Effector CD4-positive, alpha-beta T cell (primary cell): ENCODE measurements at places on chromosomes 2 and 18.
A peak's percentile ranks its signal among the peaks of the same experiment; 100 is the strongest.

DNA sequence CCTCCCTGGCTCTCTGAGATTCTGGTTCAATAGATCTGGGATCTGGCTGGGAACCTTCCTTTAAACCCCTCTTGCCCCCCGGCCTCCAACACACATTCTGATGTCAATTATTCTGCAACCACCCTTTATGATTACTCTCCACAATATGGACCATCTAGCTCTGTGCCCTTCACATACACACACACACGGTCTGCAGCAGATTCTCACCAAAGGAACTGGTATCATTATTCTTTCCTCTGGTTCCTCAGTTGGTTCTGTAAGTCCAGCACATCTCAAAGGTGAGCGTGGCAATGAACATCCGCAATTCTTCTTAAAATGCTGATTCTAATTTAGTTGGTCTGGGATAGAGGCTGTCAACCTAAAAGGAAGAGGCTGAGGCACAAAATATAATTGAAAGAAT is 2.8 kb upstream of the TMEM163 start:
- DNase-seq: no peak

GRCh38 chr2:29532436-29532835 is 388.9 kb downstream of the ALK start:
- DNase-seq: no peak

DNA sequence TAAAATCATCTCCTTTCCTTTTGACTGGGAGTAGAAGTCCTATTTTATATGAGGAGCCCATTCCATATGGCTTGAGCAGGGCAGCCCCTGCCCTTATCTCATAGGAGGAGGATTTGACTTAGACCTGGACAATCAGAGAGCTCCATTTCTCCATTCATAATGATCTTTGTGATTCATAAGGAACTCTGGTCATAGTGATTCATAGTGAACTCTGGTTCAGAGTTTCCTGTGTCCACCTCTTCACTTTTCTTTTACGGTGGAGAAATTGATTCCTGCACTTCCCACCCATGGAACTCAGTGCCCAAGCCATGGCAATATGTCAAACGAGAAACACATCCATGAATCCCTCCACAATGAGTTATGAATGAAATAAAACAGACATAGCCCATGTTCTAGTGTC is 12.8 kb upstream of the MYO3B start:
- no peak for DNase-seq

- DNase-seq: no peak
These were observed 52.3 kb downstream of the GAD1 start for GRCh38 chr2:170869036-170869435.

DNA sequence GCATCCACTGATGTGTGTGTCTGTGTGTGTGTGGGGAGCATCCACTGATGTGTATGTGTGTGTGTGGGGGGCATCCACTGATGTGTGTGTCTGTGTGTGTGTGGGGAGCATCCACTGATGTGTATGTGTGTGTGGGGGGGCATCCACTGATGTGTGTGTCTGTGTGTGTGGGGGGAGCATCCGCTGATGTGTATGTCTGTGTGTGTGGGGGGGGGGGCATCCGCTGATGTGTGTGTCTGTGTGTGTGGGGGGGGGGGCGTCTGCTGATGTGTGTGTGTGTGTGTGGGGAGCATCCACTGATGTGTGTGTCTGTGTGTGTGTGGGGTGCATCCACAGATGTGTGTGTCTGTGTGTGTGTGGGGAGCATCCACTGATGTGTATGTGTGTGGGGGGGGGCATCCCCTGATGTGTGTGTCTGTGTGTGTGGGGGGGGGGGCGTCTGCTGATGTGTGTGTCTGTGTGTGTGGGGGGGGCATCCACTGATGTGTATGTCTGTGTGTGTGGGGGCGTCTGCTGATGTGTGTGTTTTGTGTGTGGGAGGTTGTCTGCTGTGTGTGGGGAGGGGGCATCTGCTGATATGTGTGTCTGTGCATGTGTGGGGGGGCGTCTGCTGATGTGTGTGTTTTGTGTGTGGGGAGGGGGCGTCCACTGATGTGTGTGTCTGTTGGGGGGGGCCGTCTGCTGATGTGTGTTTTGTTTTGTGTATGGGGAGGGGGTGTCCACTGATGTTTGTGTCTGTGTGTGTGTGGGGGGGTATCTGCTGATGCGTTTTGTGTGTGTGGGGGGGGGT is 125.9 kb downstream of the NFATC1 start:
- no peak for DNase-seq

DNA sequence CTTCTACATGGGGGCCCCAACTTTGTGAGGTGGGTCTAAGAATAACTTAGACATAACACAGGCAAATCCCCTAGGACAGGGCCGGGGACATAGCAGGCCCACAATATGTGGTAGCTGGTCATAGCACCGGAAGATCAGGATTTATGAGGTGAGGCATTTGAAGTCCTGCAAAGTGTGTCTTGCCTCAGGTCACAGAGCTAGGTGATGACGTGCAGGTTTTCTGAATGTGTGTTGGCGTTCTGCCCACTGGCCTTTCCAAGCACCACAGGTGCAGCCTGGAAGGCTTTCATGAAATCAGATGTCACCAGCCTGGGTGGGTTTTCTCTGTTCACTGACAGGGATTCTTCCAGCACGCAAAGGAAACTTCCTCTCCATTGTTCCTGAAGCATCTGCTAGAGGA is 119.1 kb downstream of the LRATD1 start:
- DNase-seq: no peak

- no peak for DNase-seq
These were observed 370.7 kb upstream of the CYRIA start for GRCh38 chr2:17036361-17036760.

DNA sequence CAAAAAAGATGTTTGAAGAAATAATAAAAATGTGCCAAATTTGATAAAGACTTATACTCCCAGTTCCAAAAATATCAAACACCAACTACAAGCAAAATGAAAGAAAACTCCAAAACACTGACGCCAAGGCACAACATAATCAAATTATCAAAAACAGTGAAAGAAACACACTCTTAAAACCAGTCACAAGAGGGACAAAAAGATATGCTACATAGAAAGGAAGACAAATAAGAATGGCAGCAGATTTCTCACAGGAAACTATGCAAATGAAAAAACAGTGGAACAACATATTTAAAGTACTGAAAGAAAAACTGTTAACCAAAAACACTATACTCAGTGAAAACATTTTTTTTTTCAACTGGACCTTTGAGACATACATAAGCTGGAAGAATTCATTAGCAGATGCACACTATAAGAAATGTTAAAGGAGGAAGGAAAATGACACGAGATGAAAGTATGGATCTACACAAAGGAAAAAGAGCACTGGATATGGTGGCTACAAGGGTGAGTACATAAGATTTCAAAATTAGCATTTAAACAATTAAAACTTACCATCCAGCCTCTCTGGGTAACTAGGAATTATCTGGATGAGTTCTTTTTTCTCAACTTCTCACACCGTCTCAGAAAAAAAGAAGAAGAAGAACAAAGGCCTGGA is 94.0 kb upstream of the ACVR1C start:
- DNase-seq: no peak

DNA sequence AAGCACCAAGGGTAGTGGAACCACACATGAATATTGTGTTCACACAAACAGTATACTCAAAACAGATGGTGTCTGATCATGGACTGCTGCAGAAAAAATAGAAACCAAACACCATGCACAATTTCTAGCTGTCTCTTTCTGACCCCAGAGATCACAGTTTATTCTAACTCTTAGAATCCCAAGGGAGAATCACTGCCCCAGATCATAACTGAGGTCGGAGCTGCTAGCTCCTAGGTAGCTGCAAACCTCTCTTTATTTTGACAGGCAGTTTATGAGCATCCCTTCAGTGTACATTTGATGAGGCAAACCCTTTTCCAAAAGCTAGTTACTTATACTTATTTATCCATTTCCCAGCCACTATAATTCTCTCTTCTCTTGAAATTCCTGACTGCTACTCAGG is 439.1 kb upstream of the HNMT start:
- DNase-seq: no peak

DNA sequence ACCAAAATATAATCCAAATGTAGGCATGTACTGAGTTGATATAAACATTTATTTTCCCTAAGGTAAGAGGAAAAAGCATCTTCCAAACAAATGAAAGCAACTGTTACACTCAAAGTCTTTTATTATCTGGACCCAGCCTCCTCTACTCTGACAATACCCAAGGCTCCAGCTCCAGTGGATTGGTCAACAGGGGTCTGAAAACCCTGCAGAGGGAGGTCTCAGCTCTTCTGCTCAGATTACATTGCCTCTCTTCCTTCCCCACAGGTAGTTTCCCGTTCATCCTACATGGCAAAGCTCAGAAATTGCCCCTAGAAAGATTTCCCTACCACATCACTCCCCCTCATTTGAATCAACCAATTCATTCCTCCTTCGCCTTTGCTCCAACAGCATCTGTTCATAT is 457.0 kb downstream of the METTL4 start:
- DNase-seq: no peak

GRCh38 chr2:207161247-207162123 is 4.3 kb downstream of the KLF7 start:
- DNase-seq: no peak

GRCh38 chr2:178702361-178702760 is 104.9 kb downstream of the TTN start:
- DNase-seq: no peak

DNA sequence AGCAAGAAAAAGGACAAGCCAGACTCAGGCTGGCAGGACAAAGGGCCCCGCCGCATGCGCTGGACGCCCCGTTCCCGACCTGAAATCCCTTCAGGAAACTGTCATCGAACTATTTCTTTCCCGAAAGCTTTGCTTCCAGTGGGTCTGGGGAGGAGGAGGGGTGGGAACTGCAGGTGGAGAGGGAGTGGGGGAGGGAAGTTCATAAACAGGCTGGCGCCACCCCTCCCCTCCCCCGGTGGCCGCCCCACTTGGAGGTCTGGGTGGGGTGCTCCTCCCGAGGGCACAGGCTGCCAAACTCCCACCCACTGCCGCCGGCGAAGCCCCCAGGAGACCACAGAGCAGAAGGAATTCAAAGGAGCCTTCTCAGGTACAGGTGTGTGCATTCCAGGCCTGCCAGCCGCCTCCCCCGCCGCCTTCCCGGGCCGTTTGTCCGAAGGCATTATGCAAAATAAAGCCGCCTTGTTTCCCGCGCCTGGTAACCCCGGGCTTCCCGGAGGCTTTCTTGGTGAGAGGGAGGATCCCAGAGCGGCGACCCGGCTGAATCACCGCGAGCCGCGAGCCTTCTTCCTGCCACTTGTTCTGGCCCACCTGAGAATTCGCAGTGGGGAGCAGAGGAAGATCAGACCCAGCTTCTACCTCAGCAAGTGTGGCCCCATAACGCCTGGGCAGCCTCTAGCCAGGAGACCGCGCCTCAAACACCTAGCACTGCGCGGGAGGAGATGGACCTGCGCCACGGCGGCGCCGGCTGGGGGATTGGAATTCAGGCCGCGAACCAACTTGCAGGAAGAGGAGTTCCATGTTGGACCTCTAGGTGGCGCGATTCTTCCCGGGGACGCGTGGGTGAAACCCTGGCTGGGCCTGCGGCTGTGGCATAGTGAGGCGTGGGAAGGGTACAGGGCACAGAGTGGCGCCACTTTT is 101.9 kb downstream of the FOXI3 start:
- peak; percentile 55 for DNase-seq

GRCh38 chr18:39491408-39491807 is 1925.8 kb upstream of the CELF4 start:
- no peak for DNase-seq
